ENCODE measurements at places on chromosomes 7 and 10. TPM values are rescaled to one million over a fixed set of nuclear protein-coding genes. Genes with fewer than 3 reads are reported as not detected.

The ALOX5 gene
- not detected for total RNA-seq

The IKZF1 gene
- 8.5 TPM for total RNA-seq

The ASB10 gene
- total RNA-seq: not detected

- H3K27me3 ChIP-seq: no peaks in the 10 kb centered on the region
- peaks cover 17% of the 10 kb centered on the region for H3K4me1 ChIP-seq
- no peak overlapping the region for H3K27ac ChIP-seq
- H3K4me3 ChIP-seq: no peak overlapping the region
- no peak for DNase-seq
- H3K36me3 ChIP-seq: peaks cover 7% of the 10 kb centered on the region
These were observed 17.1 kb downstream of the ARHGAP21 start for GRCh38 chr10:24706479-24707118.

DNA sequence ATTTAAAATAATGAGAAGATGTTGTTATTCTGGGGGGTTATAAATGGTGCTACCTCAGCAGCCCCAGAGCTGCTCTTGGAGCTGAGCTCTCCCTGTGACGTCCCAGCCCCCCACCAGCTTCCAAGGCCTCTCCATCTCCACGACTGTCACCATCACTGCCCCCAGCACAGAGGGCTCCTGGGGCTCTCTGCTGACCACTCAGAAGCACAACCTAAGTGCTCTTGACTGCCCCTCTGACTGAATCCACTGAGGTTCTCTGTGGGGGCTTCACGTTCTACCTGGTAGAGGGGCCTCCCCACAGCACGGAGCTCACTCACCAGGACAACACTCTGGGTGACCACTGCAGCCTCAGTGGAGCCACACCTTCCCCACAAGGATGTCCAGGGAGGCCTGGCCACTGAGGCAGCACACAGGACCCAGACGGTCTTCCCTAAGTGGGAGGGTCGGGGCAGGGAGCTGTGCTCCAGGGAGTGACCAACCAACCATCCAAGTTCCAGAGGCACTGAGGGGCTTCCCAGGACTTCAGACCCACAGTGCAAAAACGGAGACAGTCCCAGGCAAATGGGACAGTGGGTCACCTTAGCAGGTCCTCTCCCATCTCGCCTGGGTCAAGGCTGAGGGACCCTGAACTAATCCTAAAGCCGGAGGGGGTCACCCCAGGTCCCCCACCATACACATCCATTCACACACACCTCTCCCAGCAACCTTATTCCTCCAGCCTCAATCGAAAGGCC, 121.0 kb upstream of the PPP2R2D start:
- H3K4me3 ChIP-seq: no peak overlapping the region
- no peaks in the 10 kb centered on the region for H3K27me3 ChIP-seq
- no peak overlapping the region for H3K27ac ChIP-seq
- H3K4me1 ChIP-seq: peaks cover 6% of the 10 kb centered on the region

Measured in neural crest cell (in vitro differentiated cells).